ENCODE measurements at places on chromosomes 1 and 21. TPM values are rescaled to one million over a fixed set of nuclear protein-coding genes. Genes with fewer than 3 reads are reported as not detected.

IL19 gene
- total RNA-seq = not detected

CYP4B1 gene
- not detected for total RNA-seq

PTGFRN gene
- 121 TPM for total RNA-seq

FCRL1 gene
- total RNA-seq = not detected

GPR25 gene
- not detected for total RNA-seq

PLPPR5 gene
- 0.31 TPM for total RNA-seq

GPR61 gene
- total RNA-seq = not detected

SFN gene
- 1,807 TPM for total RNA-seq

KIFAP3 gene
- 19.2 TPM for total RNA-seq
